ENCODE measurements at places on chromosomes 7 and 10.

GRCh38 chr10:131621784-131622624 lies 278.8 kb upstream of the PPP2R2D start:
- DNase-seq, result no peak

DNA sequence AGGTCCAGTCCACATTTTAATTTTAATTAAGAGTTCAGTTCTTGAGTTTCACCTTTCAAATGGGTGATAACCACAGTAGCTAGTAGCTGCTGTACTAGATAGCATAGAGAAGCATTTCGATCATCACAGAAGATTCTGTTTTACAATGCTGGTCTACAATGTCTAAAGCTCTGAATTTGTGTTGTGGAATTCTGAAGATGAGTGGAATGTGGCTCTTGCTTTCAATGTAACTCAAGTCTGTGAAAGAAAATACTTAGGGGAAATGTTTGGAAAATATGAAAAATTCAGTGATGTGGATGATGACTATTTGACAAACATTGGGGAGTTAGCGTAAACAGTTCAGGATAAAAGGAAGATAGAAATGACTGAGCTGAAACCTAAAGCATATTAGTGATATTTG lies 139.4 kb downstream of the GNAT3 start:
- no peak for DNase-seq

DNA sequence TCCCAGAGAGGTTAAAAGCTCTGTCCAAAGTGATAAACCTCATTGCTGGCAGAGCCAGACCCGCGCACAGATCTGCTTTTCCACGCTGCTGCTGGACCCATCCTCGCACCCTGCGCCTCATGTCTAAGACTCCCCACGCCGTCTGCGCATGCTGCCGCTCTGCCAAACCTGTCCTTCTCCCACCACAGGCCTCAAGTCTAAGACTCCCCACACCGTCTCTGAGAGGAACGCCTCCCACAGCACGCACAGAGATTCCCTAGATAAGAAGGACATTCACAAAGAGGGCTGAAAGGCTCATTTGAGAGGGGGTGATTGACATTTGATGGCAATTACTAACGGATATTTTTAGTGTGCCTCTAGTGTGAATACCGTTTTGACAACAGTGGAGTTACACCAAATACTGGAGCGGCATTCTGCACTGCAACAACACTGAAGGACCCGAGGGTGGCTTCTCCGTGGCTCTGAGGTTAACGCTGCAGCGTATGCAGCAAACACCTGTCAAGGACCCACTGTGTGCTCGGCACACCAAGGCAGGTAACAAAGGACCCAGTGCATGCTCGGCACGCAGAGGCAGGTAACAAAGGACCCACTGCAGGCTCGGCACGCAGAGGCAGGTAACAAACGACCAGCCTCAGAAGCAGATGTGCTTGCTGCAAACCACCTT lies 231.4 kb downstream of the DNAJB6 start:
- DNase-seq, result no peak

DNA sequence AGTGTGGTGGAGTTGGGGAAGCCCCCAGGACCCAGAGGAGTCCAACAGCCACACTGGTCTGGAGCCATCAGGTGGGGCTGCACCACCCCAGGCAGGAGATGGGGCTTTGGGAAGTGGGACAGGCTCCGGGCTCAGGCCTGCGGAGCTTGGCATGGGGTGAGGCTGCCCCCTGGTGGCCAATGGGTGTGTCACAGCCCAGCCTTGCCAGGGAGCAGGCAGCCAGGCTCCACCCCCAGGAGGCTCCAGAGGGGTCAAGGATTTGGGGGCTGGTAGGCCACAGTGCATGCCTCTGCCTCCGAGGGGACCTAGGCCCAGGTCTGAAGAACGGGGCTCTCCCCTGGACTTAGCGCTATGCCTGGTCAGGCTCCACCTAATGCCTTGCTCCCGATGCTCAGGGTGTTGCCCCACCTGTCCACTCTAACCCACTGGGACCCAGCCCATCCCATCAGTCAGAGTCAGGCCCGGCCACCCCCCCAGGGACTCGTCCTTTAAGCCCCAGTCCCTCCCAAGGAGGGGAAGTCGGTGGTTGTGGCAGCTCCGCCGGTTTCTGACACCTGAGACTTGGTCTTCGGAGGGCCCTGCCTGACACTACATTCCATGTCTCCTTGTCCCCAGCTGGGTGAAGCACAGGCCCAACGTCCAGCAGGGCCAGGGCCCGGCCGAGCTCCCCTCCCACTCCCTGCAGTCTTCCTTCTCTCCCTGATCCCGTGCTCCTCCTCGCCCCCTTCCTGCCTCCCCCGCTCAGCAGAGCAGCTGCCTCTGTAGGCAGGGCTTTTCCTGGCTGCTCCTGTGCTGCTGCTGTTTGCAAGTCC lies 11.3 kb upstream of the SAMD8 start:
- peak; percentile 80 for DNase-seq

- no peak for DNase-seq
Measured at GRCh38 chr7:945147-945555, 9.3 kb downstream of the ADAP1 start.

- DNase-seq, result no peak
Measured at GRCh38 chr7:50069613-50070012, 23.4 kb downstream of the ZPBP start.

DNA sequence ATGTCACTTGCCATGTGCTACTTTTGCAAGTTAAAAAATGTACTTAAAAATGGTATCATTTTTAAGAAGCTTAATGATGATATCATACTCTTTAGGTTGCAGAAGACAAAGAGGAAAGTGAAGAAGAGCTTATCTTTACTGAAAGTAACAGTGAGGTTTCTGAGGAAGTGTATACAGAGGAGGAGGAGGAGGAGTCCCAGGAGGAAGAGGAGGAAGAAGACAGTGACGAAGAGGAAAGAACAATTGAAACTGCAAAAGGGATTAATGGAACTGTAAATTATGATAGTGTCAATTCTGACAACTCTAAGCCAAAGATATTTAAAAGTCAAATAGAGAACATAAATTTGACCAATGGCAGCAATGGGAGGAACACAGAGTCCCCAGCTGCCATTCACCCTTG lies 6.1 kb downstream of the LMOD2 start:
- no peak for DNase-seq

DNA sequence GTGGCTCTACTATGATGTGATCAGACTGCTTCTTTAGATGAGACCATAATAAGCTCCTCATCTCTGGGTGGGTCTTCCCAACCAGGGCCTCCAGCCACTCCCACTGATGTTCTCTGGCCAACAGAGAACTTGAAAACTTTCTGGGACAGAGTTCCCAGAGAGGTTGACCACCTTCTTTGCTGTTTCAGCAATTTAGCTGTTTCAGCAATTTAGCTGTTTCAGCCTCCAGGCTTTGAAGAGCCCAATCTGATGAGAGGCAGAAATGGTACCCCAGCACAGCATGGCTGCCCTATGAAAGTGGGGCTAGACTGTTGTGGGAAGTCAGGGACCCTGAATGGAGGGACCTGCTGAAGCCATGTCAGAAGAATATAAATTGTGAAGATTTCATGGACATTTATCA lies 49.0 kb downstream of the ZNF92 start:
- DNase-seq, result no peak

DNA sequence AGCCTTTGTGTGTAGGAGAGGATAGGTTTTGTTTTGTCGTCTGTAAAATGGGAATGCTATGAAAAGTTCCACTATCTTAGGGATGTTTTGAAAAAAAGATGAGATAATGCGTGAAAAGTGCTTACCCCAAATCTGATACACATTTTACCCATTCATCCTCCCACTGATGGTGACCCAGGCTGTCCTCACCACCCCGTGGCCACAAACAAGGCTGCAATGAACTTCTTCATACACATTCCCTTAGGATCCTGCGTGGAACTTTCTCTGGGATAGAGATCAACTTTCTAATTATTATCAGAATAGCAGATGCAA lies 399 bp upstream of the OGDHL start:
- DNase-seq, result no peak

DNA sequence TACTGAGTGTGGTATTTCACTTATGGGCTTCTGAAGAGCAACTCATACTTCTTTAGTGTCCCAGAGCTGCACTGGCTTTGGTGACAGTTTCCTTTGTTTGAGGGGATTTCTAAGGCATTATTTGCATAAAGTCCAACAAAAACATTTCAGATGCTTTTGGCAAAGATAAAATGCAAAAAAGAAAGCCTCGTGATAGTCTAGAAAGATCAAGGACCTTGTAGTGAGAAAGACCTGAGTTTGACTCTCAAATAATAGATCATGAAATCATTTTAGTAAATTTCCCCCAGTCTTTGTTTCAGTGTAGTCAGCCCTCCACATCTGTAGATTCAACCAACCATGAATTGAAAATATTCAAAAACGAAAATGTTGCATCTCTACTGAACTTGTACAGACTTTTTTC lies 107.4 kb downstream of the EEPD1 start:
- no peak for DNase-seq

- DNase-seq, result no peak
Measured at GRCh38 chr10:132671228-132672154, 114.5 kb downstream of the NKX6-2 start.

GRCh38 chr7:67371429-67372305 lies 375.0 kb downstream of the TYW1 start:
- peak; percentile 56 for DNase-seq

- peak; percentile 12 for DNase-seq
Measured at GRCh38 chr7:51299391-51300133, 17.0 kb downstream of the COBL start.
